ENCODE measurements at places on chromosomes 2 and 18.

- peak; percentile 78 for DNase-seq
These were observed 1848.6 kb upstream of the CELF4 start for GRCh38 chr18:39414009-39414700.

DNA sequence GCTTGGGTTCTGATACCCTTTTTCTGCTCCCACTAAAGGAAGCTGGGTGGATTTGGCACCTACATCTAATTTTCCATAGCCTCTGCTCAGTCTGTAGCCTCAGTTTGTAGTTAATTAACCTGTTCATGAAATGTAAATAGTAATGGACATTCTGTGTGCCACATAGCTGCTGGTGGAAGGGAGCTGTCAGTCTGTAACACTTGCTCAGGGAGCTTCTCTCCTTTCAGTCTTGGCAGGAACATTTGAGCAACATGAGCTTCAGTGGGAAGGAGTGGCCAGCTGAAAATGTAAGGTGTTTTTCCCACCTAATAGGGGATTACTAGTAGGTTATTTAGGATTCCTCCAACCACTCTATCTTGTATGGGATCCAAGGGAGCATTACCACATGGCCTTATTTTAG is 203.4 kb downstream of the ASXL3 start:
- DNase-seq, result no peak

DNA sequence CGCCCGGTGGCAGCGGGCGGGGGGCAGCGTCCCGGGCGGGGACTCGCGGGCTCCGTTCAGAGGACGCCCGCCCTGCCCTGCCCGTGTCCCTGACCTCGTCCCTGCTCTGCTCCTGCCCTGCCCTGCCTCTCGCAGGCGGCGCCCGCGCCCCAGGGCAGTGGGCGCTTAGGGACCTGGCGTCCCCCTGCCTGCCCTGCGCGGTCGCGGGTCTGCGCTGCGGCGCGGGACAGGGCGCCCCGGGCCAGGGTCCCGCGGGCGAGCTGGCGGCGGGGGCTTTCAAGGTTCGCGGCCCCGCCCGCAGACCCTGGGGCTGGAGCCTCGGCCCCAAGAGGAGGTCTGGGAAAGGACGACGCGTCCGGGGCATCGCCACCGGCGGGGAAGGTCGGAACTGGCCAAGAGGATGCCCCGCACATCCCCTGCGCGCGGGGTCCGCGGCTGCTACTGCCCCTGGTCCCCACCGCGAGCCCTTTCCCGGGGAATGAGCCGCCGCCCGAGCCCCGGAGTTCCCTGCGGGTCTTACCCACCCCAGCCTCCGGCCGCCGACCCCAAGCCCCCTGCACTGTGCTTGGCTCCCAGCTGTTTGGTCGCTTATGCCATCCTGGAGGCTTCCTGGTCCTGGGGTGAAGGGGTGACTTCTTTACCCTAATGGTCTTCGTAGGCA is 679 bp downstream of the RNF144A start:
- no peak for DNase-seq

- DNase-seq, result no peak
These were observed 217.1 kb downstream of the KLHL29 start for GRCh38 chr2:23602116-23602515.

DNA sequence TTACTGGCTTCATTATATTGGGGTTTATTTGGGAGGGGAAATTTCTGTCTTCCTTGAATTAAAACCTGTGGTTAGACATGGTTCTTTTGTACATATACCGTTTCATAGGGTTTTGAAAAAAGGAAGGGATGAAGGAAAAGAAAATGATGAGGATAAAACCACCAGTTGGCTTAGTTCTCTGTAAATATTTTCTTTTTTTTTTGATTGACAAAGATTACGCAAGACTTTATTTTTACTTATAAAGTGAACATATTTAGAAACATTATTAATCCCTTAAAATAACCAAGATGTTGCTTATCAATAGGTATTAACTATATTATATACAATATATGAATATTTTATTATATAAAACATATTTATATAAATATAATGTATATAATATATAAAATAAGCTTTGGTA is 45.1 kb upstream of the TUBA3E start:
- DNase-seq, result no peak

DNA sequence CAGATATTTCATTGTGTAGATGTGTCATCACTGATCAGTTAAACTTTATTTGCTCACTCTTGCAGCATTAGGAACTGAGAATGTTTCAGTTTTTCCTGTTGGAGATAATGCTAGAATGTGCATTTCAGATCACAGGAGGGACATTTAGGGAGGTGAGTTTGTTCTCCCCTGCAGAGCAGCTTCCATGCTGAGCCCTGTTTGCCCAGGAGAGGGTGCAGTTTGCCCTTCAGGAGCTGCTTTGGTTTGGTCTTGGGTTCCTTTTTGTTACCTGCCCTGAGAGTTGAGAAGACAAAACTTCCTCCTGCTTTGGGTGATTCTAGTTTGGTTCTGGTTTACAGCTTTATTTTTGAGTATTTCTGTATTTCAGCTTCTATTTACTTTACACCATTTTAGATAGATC is 49.9 kb downstream of the DGKD start:
- no peak for DNase-seq

- no peak for DNase-seq
These were observed 47.5 kb downstream of the MRPS5 start for GRCh38 chr2:95073856-95074662.

DNA sequence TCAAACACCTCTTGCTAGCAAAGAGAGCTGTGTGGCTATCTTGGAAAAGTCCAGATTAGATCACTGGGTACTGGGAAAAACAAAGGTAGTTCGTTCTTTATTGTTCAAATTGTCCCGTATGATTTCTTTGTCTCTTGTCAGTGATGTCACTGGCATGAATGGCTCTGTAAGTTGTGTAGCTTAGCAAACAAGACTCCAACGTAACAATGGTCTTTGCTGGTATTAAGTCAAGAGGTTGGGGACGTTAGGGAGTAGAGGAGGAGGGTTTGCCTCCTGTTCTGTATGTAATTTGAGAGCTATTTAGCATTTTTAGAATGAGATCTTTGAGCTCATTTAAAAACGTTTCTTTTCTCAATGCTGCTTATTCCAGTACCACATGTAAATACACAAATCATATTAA is 216.5 kb upstream of the SP5 start:
- no peak for DNase-seq

DNA sequence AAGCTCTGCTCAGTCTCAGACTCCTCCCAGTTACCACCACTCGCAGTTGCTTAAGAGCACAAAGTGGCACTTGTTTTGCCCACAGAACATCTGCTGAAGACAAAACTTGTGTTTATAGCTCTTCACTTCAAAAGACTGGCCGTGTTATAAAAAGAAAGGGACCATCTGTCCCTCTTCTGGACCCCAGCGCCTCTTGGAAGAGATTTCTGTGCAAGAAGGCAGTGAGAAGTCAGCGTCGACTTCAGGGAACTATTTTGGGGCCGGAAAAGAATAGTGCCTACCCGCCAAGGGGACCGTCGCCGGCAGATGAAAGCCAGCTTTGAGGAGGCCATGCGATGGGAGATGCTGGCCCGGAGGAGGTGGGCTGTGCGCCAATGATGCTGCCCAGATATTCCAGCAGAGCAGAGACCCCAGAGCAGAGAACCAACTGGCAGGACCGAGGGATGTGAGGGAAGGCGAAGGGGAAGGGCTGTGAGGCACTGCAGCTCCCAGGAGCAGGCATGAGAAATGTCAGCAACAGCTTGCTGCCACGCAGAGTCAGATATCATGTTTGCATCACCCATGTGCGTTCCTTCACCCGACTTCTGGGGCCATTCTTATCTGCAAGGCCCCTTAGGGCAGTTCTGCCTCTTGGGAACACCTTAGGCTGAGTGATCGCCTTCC is 270.9 kb downstream of the ATAD2B start:
- DNase-seq, result no peak

- DNase-seq, result no peak
These were observed 564.4 kb upstream of the LINC00305 start for GRCh38 chr18:64713284-64713683.

DNA sequence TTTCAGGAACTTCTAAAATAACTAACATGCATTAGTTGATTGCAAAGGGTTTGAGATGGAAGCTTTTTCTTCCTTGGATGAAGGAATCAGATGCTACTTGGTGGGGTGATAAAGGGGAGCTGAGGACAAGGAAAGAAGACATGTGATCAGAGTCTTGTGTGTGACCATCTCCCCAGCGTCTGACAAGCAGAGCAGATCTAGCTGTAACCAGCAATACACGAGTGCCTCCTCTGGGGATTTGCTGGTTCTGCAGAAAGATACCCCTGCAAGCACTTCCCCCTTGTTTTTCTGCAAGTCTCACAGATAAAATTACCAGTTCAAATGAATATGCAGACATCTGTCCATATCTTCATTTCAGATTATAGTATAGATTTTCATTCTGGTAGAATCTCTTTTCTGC is 2.7 kb downstream of the CDH7 start:
- peak; percentile 26 for DNase-seq

- peak; percentile 80 for DNase-seq
These were observed 140.0 kb downstream of the MEIS1 start for GRCh38 chr2:66574701-66575624.

DNA sequence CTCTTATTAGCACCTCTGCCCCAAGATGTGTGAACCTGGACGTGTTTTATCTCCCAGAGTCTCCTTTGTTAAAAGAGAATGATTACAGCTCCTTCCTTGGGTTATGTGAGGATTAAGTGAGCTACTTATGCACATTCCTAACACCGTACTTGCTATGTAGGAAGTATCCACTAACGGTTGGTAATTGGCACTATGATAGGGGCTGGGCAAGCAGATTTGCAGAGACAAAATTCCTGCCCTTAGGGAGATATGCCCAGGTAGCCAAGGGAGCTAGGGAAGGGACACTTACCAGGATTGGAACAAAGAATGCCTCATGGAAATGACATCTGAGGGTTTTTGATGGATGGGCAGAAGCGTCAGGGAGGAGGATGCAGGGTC is 11.5 kb upstream of the ALPK2 start:
- DNase-seq, result no peak

GRCh38 chr2:56510610-56511009 is 326.8 kb downstream of the CCDC85A start:
- DNase-seq, result no peak

DNA sequence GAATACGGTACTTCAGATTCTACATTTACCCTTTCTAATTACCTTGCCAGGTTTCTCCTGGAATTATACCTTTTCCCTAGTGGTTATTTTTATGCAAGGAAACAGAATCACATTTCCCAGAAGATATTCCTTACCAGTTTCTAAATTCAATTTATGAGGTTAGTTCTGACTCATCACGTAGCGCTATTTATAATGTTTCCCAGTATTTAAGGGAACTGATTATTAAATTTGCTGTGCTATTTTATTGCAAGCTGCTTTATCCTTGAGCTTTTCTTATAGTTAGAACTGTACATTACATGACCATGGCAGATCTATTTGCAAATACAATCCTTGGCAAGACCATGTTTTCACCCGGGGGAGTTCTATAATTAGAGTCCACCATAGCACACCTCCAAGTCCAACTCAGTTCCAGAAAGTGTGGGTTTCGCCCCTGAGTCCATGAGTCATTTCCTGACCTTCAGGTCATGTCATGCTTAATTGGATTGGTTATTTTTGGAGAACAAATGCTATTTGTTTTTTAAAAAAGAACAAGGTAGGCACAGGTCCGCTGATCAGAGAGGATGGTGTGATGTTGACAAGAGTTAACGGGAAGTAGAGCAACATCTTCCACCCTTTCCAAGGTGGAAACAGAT is 126.6 kb downstream of the ZNF532 start:
- no peak for DNase-seq

DNA sequence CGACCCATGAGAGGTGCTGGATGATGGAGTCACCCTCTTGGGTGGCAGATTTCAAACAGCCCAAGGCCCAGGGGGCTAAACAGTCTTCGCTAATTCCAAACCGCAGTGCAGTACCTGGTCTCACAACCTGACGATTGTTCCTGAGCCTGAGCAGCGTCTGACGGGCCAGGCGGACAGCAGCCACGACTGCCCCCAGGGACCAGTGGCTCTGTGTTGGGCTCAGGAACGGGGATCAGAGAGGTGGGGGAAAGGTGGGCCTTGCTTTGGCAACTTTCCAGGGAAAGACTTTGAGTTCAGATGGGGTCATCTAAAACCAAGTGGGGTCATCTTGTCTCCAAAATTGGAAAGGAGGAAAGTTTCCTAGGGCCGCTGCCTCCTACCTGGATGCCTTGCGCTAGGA is 492 bp downstream of the COLEC11 start:
- no peak for DNase-seq

DNA sequence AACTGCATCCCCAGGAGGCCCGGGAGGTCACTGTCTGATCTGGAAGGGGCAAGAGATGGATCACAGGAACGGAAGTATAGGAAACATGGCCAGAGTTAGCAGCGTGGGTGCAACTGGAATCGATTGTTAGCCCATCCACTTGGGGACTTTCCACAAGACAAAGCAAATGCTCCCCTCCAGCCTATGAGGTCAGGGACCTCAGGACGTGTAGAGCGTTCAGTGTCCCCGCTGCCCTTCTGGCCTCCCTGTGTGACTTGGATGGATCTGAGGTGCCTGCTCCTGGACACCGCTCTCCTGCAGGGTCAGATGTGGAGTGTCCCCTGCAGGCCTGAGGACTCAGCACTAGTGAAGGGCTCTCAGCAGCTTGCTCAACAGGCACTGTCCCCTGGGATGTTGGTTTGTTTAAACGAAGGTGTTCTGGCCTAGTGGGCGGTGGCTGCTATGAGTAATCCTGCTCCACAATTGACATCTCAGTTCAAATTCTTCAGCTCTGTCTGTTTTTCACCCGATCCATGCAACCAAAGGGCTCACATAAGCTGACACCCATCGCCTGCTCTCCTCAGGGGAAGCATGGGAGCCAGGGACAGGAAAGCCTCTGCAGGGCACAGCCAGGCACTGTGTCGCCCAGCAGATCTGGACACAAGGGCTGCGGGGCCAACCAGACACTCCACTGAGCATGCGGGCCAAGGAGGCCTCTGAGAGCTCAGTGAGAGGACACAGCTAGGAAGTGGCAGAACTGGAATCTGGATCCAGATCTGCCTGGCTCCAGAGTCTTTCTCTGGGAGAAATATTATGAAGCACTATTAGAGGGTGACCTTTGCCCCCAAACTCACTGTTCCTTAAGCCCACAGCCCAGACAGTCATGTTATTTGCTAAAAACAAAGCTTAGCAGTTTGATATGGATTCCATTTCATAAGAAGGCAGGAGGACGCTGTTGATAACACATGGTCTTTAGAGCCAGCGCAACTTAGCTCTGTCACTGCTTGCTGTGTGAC is 78.5 kb downstream of the RHOB start:
- no peak for DNase-seq

- no peak for DNase-seq
These were observed 181.1 kb downstream of the NEDD4L start for GRCh38 chr18:58225101-58225500.

- DNase-seq, result no peak
These were observed 134.0 kb downstream of the FTCDNL1 start for GRCh38 chr2:199716807-199717586.

DNA sequence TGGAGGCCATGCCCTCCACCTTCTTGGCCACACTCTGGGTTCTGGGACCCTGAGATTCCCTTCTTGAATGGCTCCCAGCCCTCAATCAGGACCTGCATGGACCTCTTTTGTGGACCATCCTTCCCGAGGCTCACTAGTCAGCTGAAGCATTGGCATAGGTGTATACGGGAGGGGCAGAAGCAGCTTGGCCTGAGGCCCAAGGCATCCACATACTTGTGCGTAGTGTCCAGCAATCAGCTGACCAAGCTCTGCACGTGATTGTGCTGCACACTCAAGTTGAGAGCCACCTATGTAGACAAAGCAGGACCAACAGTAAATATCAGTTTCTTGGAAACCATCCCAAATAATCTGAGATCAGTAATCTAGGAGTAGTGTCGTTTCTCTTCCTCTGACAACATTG is 119.6 kb downstream of the INSIG2 start:
- DNase-seq, result no peak

All from large intestine (tissue), 12 donors.